NCI-H1105 treated with DMSO at 0.1 percent for 48 hours (cell line): ENCODE measurements at places on chromosomes 2 and 18.

DNA sequence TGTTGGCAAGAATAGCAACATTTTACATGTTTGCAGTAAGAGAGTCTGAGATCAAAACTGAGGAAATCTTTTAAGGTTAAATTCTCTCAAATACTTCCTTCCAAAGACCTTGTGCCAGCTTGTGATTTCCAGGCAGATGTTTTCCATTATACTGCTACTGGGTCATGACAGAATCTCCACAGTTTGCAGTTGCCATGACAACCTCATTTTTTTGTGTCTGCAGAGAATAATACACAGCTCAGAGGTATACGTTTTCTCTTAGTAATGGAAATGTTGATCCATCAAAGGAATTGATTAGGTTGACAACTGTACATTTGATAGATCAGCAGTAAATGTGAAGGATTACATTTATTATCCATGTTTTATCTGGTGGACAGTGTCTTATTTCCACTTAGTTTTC lies 29.1 kb upstream of the CSRNP3 start:
- peak; percentile 12 for DNase-seq

GRCh38 chr2:208373460-208374089 lies 33.0 kb upstream of the PTH2R start:
- peak; percentile 58 for DNase-seq

- no peak for DNase-seq
Measured at GRCh38 chr2:118387509-118387908, 299.2 kb downstream of the INSIG2 start.

DNA sequence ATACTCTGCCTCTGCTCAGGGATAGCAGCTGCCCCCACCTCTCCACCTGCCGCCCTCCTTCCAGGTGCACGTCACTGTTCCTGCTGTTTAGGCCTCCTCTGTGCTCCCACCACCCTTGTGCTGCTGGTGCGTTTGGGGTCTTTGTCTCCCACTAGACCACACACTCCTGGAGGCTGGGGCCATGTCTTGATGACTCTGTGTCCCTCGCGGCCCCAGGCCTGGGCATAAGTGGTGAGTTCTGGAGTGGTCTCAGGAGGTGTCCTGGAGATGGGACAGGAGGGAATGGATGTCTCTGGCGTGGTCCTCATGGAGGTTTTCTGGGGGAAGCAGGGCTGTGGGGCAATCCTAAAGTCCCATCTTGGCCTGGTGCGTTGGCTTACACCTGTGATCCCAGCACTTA lies 132.1 kb downstream of the TFCP2L1 start:
- DNase-seq = no peak

DNA sequence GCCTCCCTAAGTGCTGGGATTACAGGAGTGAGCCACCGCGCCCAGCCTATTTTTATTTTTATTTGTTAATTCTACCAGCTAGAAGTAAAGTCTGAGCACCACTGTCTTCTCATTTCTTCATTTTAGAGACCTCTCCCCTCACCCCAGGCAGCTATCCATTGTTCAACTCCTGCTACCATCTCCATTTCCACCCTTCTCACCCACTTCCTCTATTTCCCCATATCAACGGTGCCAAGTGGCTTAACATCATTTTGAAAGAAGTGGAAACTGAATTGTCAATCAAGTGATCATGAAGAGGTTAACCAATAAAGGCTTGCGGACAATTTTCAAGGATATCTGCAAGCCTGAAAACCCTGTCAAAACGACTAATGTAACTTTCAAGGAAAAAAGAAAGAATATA lies 323.1 kb downstream of the NBAS start:
- no peak for DNase-seq

DNA sequence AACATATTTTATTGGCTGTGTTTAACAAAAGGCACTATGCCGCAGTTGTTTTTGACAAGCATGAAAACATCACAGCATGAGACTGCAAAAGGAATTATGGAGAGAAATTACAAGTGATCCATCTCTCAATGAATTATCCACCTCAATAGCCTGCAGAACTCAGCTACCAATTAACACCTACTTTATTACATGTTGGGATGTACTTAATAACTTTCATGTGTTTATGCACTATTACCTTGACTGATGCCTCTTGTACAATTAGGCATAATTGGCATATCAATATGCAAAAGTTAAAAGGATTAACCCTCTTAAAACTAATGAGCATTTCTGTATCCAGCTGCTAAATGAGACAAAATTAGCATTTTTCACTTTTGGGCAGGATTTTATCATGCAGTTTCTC lies 27.8 kb downstream of the ARHGAP15 start:
- DNase-seq = peak; percentile 4

GRCh38 chr2:45009928-45010701 lies 863 bp upstream of the SIX2 start:
- peak; percentile 14 for DNase-seq

DNA sequence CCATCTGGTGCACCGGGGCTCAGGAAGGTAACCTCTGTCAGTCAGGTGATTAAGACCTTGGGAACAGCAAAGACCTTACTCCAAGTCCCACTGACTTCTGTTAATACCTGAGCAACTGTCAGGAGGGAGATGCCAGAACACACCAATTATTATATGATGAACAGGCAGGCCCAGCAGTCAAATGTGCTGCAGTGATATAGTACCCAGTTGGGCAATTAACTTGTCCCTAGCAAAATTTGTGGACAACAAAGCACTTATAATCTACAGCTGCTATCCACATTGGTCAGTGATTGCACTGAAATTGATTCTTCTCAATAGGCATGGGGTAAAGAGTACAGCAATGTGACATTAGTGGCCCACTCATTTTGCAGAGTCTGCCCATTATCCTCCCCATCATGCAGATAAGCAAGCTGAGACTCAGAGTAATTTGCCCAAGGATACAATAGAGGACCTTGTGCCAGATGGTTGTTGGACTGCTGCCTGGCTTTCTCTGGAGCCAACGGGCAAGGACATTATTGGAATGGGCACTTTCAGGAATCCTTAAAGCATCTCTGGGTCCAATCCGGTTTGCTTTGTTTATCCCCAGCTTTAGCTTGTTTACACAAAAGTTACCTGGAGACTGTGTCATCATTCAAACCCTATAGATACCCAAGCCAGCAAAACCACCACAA lies 147.6 kb downstream of the CCBE1 start:
- DNase-seq = peak; percentile 89

GRCh38 chr2:152097801-152098495 lies 896 bp downstream of the CACNB4 start:
- no peak for DNase-seq

GRCh38 chr18:36650906-36651305 lies 177.9 kb downstream of the TPGS2 start:
- no peak for DNase-seq

- no peak for DNase-seq
Measured at GRCh38 chr2:178271629-178272333, 77.5 kb downstream of the OSBPL6 start.

GRCh38 chr2:215812966-215813365 lies 200.4 kb downstream of the MREG start:
- no peak for DNase-seq

- no peak for DNase-seq
Measured at GRCh38 chr18:57062844-57063243, 84.0 kb upstream of the BOD1L2 start.

DNA sequence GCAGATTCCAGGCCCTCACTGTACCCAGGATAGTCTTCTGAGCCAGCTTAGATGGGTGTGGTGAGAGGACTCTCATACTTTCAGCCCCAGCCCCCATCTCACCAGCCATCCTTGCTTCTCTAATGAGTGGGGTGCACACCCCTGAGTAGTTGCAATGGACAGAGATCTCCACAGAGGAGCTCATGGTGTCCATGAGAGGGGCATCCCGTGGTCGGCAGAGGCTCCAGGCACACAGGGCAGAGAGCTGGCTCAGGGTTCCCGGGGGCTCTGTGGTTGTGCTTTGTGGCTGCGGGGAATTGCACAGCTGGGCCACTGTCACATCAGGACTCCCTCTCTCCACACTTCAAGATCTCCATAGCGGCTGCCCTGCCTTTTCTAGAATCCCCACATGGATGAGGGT lies 226.0 kb upstream of the PXDN start:
- no peak for DNase-seq

DNA sequence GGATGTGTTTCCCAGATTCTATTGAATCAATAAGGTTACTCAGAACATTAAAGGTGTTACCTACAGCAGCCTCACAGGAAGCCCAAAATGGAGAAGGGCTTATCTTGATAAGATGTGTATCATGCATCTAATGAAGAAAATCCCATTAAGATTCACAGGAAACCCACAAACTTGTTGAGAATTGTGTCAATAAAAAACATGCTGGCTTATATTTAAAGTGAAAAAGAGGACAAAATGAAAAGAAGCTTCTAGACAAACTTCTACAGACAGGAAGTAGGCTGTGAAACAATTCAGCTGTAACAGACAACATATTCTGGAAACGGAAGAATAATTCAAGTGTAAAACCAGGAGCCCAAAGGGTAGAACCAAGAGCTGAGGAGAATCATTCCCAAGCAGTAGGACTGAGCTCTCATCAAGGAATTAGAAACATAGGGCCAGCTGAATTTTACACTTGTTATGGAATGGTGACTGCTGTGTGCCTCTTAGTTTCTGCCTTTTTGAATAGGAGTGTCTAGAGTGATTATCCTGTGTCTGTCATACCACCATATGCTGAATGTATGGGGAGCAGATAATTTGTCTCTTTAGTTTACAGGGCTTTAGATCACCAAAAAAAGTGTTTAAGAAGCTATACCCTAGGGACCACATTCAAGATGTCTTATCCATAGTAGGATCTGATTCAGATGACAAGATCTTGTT lies 9.6 kb downstream of the IMMT start:
- DNase-seq = no peak

GRCh38 chr18:75287700-75288099 lies 77.1 kb downstream of the TSHZ1 start:
- no peak for DNase-seq

DNA sequence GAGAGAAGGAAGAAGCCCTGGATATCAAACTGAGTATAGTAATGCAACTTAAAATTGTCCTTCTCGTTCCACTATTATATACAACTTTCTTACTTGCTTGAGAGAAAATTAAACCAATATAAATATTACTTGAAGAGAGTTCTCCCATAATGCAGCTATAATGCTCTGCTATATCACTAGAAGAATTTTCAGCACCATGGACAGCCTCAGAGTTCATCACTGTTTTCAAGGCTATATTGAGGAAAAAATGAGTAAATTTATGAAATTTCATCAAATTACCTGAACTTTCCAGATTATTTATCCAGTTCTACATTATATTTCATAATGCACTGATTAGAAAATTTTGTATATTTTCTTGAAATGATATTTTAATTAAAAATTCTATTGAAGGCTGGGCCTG lies 1053.5 kb upstream of the FAM98A start:
- no peak for DNase-seq
